ENCODE measurements at places on chromosomes 2 and 18.

GRCh38 chr2:225040856-225041206 is 1.4 kb downstream of the DOCK10 start:
- DNase-seq: peak; percentile 52

DNA sequence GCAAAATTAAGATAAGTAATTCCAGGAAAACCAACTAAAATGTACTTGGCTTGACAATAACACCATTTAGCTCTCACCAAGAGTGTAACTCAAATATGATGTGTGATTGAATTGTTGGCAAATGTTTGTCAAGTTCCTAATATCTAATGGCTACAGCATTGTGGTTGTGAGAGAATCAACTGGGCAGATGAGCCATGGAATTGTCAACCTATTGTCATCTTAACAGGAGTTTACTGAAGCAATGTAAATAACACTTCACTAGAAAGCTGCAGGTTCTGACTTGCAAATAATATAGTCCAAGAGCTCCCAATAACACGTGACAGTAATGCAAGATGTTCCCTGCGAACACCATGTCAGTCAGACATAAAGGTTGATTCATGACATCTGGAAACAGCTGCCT is 495.2 kb upstream of the MEIS1 start:
- DNase-seq: no peak

DNA sequence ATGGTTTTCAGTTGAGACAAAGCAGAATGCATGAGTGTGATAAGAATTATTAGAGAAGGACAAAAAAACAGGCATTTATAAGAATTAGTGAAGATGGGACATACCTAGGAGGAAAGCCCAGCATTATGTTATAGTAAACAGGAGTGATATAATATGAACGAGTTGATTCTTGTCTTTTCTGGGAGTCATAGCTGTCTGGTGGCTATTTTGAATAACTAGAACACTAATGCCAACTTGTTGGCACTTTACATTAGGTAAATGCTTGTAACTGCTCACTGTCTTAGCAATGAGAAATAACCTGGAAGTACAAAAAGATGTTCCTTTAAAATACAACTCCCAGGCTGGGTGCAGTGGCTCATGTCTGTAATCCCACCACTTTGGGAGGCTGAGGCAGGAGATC is 540.8 kb upstream of the SPHKAP start:
- DNase-seq: no peak

- no peak for DNase-seq
These were observed 106.8 kb downstream of the CRIM1 start for GRCh38 chr2:36462311-36462935.

- DNase-seq: no peak
These were observed 207.9 kb upstream of the NT5C1B start for GRCh38 chr2:18797133-18797845.

DNA sequence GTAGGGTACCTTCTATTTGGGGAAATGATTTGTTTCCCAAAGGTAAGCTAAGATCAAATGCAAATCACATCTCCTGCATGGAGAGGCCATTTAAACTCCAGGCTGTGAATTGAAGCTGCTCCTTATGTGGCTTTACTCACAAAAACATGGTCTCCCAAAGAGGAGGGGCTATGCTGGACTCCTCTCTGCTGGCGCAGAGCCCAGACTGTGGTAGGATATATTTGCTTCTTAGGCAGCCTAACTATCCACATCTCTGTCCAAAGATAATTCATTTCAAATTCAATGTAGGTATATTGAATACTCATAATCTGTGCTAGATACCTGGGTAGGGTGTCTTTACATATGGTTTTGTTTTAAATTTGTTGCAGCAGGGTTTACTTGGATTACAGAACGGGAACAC is 358.5 kb downstream of the ALK start:
- no peak for DNase-seq

GRCh38 chr2:178194600-178195389 is 483 bp downstream of the OSBPL6 start:
- DNase-seq: no peak

- DNase-seq: no peak
These were observed 159.4 kb downstream of the ASB1 start for GRCh38 chr2:238585836-238586821.

- DNase-seq: no peak
These were observed 1.3 kb downstream of the RAB31 start for GRCh38 chr18:9709304-9709877.

DNA sequence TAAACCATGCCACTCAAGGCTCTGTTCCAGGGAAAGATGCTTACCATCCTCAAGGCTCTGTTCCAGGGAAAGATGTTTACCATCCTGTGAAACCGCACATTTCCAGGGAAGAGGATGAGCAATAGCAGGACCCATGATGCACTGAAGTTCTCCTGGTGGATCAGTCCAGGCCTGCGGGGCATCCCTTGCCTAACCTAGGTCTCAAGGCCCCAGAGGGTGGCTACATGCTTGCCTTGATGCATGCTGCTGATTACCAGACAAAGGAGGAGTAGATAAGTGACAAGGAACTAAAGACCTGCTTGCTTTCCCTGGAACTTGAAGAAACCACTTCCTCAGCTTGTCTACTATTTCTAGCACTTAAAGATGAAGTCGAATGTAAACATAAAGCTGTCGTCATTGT is 111.0 kb upstream of the LINC00305 start:
- DNase-seq: no peak

- DNase-seq: no peak
These were observed 161.2 kb downstream of the PTPRM start for GRCh38 chr18:7728297-7728696.

DNA sequence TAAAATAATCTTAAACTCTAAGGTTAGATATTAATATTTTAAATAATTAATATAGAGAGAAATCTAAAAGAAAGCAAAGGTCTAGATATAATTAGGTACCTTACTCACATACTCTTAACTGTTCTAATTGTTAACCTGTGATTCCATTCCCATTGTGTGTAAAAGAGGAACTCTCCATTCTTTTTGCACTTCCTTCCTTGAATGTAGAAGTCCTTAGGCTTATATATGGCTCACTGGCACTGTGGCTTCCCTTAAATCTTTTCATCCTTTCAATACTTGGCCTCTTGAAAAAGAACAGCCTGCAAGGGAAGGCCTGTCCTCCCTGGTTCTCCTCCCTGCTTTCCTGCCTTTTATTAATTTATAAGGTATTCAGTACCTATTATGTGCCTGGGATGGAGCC is 182.8 kb upstream of the FOSL2 start:
- DNase-seq: no peak

GRCh38 chr2:3462493-3463104 is 56.7 kb downstream of the ADI1 start:
- no peak for DNase-seq

GRCh38 chr2:152067823-152068222 is 31.0 kb downstream of the CACNB4 start:
- no peak for DNase-seq

- no peak for DNase-seq
These were observed 44.2 kb upstream of the DYNC2LI1 start for GRCh38 chr2:43729491-43730174.

DNA sequence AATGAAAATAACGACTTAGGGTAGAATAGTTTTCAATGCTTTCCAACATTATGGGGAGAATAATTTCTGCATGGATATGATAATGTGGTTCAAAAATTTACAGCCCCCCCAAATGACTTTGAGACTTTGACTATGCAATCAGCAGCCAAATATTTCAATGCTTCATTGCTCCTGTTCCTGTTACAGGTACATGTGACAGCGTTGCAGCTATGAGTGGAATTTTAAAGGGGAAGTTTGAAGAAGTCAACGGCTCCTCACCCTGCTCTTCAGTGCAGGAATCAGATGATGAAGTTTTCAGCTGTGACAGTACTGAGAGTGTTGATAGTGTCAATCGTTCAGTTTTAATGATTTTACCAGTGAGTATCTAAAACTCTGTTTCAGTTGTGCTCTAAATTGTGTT is 25.1 kb downstream of the CSRNP3 start:
- no peak for DNase-seq

DNA sequence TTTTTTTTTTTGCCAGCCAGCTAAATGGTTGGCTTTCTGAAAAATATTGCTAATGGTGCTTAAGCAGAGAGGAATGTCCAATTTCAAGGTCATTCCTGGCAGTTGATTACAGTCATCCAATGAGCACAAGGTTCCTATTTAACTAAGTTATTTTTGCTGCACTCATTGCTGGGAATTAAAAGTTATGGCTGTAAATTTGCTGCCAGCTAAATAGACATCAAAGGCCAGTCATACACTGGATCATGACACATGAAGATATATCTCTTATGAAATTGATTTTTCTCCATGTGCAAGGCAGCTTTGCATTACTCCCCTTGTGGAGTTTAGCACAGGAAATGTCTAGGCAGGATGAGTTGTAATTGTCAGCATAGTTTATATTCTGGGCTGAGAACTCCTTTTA is 1898.4 kb upstream of the CELF4 start:
- no peak for DNase-seq

DNA sequence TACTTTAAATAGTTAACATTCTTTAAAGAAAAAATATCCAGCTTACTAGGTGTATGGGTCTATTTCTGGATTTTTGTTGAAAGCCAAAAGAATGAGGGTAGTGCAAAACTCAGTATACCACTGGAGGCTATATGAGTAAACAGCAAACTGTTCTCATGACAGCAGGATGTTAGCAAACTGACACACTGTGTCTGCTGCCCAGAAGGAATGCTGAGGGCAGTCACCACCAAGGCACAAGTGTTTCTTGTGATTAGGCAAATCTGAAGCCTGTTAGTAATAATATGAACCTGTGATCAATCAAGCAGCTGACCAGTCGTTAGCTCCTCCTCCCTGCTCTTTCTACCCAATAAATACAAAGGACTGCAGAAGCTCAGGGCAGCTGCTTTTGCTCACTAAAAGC is 50.5 kb upstream of the SULT1C3 start:
- DNase-seq: no peak

DNA sequence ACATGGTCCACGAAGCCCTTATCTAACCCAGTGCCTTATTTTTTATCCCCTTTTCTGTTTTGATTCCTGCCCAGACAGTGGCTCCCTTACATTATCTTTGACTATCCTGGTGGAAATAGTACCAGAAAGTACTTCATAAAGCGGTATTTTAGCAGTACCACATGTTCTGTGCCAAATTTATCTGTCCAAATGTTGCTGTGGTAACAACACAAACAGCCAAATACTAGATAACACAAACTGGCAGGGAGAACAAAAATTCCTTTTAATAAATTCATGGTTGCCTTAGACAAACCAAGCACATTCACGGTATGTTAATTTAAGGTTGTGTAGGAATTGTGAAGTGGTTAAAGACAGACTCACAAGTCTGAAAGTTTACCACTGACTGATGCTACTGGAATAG is 187.9 kb upstream of the LHCGR start:
- no peak for DNase-seq

GRCh38 chr2:179239195-179239594 is 25.4 kb downstream of the SESTD1 start:
- peak; percentile 39 for DNase-seq

DNA sequence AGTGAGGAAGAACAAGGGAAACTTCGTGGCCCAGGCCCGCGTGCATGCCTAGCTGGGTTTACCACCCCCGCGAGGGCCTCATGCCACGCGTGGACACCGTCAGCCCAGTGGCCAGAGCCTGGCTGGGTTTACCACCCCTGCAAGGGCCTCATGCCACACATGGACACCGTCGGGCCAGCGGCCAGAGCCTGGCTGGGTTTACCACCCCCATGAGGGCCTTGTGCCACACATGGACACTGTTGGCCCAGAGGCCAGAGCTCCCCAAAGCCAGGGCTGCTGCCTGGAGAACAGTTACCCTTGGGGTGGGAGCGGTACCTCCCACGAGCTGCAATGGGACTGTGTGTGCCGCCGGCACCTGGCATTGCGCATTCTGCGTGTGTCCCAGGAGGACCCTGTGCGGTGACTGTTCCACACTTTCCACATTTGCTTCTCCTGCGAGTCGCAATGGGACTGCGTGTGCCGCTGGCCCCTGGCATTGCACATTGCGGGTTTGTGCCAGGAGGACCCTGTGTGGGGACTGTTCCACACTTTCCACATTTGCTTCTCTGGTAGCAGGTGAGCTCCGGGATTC is 105.6 kb upstream of the CTDP1 start:
- no peak for DNase-seq

DNA sequence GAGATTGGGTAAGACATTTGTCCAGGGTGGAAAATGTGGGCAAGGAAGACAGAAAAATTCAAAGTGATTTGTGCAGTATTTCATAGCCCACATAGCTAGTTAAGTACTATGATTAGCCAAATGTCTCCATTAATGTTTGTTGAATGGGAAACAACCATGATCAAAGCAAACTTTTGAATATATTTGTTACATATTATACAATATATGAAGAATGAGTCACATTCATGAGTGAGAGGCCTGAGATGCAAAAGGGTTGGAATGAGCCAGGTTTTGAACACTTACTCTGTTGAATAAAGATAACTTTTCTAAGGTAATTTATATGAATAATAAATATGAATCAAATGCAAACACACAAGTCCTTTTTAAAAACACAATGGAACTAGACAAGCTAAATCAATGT is 984.5 kb upstream of the CDH2 start:
- no peak for DNase-seq

DNA sequence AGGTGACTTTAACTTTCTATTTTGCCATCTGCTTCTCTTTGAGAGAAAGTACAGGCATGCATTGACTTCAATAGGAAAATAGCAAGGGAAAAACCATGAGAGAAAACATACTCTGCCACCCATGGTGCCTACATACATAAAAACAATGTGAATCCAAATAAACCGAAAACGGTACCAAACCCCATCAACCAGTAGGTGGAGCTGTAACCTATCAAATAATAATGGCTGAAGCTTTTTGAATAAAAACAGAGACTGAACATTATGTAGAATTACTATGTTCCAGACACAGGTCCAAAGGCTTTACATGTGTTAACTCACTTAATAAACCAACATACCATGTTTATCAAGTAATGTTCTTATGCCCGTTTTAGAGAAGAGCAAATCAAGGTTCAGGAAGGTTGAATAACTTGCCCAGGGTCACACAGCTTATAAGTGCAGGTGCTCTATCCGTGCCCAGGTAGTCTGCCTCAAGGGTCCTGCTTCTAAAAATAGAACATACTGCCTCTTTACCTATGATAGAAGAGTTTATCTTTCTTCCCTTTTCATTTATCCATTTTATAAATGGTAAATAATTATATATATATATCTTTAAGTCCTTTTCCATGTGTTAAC is 293.9 kb upstream of the SYT4 start:
- DNase-seq: peak; percentile 46

DNA sequence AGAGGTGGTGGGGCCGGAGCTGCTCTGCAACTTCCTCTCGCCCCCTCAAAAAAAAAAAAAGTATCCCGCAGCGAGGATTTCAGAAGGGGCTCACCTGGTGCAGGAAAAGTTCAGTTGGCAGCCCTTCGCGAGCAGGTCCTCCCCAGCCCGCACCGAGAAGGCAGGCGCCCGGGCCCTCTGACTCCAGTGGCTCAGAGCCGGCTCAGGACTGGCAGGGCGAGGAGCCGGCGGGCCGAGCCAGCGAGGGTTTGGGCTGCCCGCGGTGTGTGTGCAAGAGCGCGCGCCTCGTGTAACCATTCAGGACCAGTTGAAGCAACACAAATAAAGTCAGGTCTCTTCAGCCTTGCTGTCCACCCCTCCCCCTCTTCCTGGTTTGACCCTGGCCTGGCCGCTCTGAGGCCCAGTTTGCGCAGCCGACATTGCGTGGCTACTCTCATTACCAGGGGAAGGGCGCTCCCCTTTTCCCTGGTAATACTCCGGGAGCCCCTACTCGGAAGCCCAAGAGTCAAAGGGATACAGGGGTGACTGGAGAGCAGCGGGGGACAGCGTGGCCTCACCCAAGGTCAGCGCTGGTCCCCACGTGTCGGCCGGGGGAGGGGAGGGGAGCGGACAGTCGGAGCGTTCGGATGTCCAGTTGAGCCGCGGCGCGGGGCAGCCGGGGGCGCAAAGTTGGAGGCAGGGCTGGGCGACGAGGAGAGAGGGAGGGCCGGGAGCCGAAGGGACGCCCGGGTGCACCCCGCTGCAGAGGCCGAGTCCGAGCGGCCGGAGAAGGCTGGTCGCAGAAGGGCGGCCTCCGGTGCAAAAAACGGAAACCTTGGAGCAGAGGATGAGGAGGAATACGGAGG is 12.3 kb downstream of the EN1 start:
- DNase-seq: no peak
